Posterior vena cava (tissue), 2 donors: ENCODE measurements at places on chromosomes 7 and 10.

DNA sequence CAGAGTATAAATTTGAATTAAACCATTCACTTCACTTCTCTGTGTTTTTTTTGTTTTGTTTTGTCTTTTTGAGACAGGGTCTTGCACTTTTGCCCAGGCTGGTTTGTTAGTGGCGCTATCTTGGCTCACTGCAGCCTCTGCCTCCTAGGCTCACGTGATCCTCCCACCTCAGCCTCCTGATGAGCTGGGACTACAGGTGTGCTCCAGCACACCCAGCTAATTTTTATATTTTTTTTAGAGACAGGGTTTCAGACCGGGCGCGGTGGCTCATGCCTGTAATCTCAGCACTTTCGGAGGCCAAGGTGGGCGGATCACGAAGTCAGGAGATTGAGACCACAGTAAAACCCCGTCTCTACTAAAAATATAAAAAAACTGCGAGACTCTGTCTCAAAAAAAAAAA, 36.9 kb upstream of the STOX1 start:
- DNase-seq: no peak

DNA sequence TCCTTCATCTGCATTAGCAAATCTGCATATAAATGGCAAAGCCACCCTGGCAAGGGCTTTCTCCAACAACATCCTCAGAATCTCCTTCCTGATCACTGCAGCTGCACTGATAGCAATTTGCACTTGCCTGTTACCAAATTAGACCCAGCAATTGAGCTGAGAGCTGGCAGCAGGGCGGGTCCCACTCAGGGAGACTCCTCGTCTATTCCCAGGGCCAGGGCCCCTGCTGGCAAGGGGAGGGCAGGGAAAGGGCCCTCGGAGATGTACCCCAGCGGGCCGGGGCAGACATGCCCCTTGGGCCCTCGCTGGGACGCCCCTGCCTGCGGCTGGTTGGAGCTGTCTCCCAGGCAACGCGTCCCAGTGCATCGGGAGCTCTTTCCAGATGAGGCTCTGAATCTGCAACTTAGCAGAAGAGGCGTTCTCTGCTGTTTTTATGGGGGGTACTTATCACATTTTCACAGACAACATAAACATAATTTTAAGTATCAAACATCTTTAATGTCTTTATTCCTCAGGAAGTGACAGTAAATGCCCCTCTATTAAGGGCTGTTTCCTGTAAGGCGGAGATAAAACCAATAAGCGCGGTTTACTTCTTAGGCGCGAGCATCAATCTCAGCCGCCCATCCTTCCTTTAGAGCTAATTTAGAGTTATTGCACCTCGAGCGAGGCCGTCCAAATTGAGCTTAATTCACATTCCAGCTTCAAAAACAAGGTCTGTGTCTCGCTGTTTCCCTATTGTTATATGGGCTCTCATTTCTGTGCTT, 249.0 kb upstream of the PPP2R2D start:
- DNase-seq: peak; percentile 48

DNA sequence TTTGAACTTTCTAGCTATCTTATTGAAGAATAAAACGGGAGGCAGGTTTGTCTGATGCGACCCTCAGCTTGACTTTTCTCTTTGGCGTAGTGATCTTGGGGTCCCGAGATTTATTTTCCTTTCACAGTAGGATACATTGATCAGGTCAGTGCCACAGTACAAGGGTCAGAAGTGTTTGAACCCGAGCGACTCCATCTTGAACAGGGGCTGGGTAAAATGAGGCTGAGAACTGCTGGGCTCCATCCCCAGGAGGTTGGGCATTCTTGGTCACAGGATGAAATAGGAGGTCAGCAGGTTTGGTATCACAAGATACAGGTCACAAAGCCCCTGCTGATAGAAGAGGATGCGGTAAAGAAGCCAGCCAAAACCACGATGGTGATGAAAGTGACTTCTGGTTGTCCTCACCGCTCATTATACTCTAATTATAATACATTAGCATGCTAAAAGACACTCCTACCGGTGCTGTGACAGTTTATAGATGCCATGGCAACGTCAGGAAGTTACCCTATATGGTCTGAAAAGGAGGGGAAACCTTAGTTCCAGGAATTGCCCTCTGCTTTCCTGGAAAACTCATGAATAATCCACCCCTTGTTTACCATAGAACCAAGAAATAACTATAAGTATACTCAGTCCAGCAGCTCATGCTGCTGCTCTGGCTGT, 3.0 kb upstream of the TECPR1 start:
- no peak for DNase-seq

DNA sequence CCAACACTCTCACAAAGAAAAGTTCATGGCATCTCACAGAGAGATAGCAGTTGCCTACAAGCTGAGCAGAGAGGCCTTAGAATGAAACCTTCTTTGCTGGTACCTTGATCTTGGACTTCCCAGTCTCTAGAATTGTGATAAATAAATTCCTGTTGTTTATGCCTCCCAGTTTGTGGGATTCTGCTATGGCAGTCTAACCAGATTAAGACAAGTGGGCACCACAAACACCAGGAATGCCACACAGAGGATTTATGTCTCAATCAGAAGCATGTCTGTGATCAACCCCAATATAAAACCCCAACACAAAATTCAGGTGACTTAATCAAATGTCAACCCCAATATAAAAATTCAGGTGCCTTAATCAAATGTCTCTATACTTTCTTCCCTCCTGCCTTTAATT, 581.3 kb downstream of the XPNPEP1 start:
- DNase-seq: no peak

DNA sequence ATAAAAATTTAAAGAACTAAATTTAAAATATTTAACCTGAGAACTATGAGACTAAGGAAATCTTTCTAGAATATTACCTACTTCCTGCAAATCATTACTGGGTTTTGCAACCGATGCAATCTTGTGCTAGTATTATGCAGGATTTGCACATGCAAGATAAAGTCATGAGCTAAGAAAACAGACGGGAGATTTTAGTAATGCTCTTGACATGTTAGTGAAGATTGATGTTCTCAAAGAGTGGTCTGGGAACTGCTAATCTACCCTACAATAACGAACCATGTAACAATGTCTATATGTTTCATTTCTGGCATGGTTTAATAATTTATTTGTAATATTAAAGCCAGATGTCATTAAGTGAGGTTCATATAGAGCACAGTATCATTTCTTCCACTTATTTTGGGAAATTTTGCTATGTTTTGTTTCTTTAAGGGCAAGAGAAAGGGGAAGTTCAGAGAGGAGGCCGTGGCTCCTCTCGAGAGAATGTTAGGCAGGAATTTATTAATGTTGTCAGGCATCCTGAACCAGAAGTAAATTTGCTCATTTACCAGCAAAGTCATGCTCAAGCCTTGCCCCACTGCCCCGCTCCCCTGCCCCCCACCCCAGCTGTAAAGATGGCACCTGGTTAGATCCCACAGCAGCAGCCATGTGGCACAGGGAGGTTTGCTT, 22.8 kb downstream of the LRRC17 start:
- DNase-seq: no peak

- no peak for DNase-seq
These were observed 68.9 kb upstream of the CARD11 start for GRCh38 chr7:3112479-3113134.

GRCh38 chr10:74150204-74150989, at the start of gene AP3M1:
AP3M1 (minus strand) TSS chr10:74150828; CDS start chr10:74138379, 12,449 bp downstream.
- peak; percentile 93 for DNase-seq

GRCh38 chr7:113100121-113100603, 13.5 kb upstream of the GPR85 start:
- no peak for DNase-seq

- no peak for DNase-seq
These were observed 5.5 kb downstream of the PRPF18 start for GRCh38 chr10:13592306-13592705.

- no peak for DNase-seq
These were observed 1013.1 kb downstream of the KCNMA1 start for GRCh38 chr10:76624470-76624869.

DNA sequence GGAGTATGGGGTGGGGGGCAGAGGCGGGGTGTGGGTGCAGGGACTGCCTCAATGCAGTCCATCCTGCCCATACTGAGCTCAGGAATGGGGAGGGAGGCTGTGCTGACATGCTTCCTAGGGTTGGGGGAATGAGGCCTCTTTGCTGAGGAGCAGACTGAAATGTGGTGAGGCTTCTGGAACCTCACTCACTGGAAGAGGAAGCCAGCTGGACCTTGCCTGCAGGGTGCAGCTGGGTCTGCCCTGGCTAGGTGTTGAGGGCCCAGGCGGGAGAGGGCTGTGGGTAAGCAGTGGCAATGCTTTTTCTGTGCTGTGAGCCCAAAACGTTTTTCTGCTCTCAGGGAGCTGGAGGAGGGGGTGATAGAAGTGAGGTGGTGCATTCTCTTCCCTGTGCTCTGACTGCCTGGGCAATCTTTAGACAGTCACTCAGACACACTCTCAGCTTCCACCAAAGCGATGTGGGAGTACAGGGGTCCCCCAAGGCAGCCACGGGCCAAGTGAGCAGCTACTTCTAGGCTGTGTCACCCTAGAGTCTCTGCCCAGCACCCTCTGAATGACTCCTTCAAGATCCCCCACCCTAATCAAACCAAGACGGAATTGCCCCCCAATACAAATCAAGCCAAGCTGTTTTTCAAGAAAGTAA, 41.1 kb upstream of the BMPR1A start:
- no peak for DNase-seq

DNA sequence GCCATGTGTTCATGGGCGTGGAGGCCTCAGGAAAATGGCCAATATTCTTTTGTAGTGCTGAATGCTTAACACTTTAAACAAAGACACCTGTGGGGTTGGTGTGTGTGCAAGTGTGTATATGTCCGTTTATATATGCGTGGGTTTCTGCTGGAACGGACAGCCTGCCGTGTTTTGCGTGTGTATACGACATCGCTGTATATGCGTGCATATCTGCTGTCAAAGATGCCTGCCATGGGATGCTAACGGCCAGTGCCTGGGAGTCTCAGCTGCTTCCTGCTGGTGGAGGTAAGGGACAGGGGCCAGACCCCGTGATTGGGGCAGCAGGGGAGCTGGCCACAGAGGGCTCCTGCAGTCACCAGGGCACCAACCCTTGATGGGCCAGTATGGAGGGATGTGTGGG, 216.3 kb upstream of the SHH start:
- no peak for DNase-seq

- DNase-seq: no peak
These were observed 54.7 kb upstream of the EBF3 start for GRCh38 chr10:130018730-130019185.

DNA sequence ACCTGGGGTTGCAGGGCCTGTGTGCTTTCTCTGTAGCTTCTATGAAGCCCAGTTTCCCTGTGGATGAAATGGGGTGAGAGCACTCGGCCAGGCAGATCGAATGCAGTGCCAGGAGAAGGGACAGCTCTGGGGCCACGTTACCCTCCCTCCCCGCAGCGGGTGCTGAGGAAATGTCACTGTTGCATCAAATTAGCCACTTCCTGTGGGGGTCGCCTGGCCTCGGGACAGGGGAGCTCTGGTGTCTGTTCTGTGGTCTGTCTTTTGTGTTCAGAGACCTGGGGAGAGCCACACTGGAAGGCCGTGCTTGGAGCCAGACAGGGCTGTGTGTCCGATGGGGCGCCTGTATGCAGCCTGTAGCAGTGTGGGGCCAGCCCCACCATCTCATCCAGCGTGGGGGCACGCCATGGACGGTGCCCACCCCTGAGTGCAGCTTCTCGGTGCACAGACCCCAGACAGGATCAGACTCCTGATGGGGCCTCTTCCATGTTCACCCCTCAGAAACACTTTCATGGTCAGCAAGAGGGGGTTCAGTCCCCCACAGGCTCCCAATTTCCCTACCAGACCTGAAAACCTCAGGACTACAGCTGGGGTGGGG, 13.6 kb downstream of the TTYH3 start:
- peak; percentile 77 for DNase-seq

DNA sequence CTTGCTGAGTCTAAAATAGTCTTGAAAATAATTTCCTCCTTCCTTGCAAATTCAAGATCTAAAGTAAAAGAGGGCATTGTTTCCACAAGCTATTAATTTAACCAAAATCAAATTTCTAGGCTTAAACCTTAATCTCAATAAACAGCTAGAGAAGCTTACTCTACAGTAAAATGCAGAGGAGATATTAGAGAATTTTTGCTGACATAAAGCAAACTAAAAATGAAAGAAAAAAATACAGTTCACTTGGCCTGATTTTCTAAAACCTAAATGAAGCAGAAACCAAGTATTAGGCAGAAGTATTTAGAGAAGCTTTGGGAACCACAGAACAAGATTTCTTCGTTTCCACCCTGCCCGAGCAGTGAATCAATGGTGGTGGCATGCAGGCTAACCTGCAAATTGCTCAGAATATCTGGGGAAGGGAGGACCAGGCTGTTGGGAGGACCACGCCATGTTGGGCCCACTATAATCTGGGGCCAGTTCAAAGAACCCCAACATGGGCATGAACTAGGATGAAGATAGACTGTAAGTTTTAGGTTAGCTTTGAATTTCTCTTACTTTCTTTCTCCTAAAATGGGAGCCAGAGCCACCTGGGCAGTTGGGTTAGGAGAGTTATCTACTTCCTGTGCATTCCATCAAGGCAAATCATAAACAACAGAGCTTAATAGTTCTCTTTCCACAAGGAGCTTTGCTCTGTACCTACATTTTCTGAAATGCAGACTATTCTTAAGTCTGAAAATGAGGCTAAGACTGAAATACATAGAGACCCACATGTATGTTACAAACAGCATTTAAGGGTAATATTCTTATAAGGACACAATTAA, 4.1 kb downstream of the LAMB1 start:
- no peak for DNase-seq

GRCh38 chr7:105298439-105298894, 90.3 kb downstream of the SRPK2 start:
- no peak for DNase-seq

DNA sequence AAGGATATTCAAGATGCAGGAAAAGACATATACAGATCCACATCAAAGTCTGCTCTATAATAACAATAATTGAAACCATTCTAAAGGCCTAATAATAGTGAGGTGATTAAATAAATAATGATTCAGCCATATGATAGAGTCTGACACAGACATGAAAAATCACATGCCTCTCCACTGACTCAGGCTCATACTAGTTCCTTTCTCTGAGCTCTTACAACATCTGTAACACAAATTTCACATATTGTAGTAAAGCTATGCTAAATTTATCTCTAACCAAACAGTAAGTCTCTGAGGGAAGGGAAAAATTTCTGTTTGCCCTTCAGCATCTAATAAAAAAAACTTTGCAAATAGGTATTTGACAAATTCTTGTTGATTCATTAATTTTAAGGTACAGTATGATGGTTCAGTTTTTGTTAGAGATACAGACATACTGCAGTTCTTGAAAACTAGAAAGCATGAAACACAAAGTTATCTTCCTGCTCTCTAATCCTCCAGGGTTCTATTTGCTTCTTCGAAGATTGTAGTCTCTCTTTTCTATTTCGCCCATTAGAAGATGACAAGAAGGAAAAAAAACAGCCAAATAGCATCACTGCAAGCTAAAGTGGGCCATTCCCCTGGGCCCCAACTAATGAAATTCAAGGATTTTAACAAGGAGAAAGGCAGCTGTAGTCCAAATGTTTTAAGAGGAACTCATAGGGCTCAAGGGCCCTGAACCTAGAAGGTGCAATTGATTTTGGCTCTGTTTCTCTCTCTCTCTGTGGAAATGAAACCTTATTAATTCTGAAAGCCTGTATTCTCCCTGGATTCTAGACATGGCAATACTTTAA, 53.9 kb downstream of the CUBN start:
- no peak for DNase-seq
